ENCODE measurements at places on chromosomes 13 and 19. TPM values are rescaled to one million over a fixed set of nuclear protein-coding genes. Genes with fewer than 3 reads are reported as not detected.

Gene PPM1N
- 1.5 TPM for total RNA-seq

Gene GGN
- total RNA-seq = 0.80 TPM

Gene TMEM145
- not detected for total RNA-seq

Gene AP1M2
- total RNA-seq = not detected

Gene STOML3
- not detected for total RNA-seq

Gene GPC6
- 0.13 TPM for total RNA-seq

Gene UPK1A
- not detected for total RNA-seq

Gene C1QTNF9B
- not detected for total RNA-seq

Gene GJA3
- total RNA-seq = not detected

Gene KRI1
- total RNA-seq = 9.3 TPM

Gene PSG2
- total RNA-seq = not detected

Gene TEX26
- not detected for total RNA-seq

Gene PABPC3
- 0.22 TPM for total RNA-seq
